GM04503 (cell line): ENCODE measurements at places on chromosomes 2 and 18.

DNA sequence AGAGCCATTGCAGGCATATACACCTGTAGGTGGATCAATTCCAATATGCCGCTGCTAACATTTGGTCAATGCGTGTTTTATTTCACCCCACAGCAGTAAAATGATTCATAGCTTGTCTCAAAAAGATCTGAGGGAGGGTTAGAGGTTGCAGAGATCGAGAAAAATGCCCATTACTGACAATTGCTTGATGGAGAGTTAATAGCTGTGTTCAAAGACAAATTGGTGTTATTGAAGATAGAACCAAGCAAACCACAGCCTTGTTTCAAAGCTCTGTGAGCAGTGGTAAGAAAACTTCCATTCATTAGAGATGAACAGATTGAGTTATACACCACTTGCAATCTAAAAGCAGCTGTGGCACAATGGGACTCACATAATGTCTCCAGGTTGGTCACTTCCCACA lies 95.4 kb downstream of the KCNE4 start:
- no peak for DNase-seq

DNA sequence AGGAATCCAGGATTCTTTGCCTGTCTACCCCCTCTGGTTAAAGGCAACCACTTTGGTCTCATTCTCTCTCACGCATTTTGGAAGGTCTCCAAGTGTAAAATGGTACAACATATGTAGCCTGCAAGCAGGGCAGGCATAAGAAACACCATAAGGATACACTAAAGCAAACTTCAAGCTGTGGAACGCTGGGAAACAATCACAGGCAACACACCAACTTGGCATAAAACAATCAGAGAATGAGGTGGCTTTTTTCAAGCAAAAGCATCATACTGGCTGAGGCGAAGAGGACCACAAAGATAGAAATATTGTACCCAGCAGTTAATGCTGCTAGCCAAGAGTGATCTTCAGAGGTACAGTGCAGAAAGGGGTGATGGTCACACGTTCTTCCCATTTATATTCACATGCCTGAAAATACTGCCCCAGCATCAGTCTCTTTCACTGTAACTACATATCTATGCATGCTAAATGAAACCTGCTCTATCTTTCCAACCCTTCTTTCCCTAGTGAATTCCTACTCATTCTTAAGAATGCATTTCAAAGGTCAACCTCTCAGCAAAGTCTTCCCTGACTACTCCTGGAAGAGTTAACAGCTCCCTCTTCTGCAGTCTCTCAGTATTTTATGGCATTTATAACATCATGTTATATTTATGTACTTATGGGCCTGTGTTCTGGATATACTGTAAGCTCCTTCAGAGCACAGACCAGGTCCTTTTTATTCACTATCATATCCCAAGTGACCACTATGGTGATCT lies 71.9 kb upstream of the GALNT5 start:
- DNase-seq, result no peak

- DNase-seq, result no peak
Observed at GRCh38 chr2:72051971-72052505, 95.6 kb downstream of the CYP26B1 start.

- no peak for DNase-seq
Observed at GRCh38 chr2:65666156-65666725, 233.8 kb upstream of the SPRED2 start.

GRCh38 chr2:187377340-187377739 lies 70.7 kb downstream of the CALCRL start:
- DNase-seq, result no peak

DNA sequence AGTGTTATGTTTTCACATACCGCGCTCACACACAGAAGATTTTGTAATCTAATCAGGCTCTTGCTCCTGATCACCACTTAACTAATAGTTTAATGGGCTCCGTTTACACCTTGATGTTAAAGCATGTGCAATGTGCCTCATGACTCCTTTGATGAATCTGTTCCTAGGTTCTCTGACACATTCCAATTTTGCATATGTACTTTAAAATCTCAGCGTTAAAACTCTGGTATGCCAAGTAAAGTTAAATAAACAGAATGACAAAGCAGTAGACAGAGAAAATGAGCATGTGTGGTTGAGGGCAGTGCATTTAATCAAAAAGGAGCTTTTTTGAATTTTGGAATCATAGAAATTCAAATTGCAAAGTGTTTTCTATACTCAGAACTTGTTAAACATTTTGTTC lies 96.4 kb downstream of the TCF4 start:
- no peak for DNase-seq

DNA sequence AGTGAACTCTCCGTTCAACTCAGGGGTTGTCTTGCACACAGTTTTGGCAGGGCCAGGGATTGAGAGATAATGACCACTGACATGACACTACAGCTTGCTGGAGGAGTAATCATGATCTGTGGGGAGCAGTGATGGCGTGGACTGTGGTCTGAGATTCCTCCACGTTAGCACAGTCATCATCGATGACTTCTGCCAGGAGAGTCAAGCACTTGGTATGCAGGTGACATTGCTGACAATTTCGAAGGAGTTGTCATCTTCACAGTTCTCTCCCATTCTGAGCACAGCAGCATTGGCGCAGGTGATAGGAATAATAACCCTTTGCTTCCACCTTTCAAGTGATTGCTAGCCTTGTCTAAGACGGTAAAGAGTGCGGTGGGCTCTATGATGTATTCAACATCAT lies 79.8 kb downstream of the SGPP2 start:
- DNase-seq, result no peak

DNA sequence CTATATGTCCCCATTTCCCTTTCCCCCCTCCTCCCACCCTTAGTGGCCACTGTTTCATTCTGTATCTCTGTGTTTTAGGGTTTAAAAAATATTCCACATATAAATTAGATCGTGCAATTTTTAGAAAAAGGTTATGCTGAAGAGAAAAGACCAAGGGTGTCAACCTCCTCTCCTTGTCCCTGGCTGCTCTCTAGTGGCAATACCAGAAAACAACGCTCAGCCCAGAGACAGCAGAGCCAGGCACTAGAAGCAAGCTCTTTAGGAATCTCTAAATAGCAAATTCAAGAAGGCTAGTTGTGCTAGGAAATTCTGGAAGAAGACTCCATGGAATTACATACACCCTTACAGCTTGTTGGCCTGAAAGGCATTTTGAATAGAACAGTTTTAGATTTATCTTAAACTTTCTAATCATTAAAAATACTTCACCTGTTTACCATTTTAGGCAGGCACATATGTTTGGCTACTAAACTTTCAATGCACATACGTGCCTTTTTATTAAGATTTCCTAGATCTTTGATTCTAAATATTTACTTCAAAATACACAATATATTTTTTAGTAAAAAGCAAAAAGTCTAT lies 35.1 kb upstream of the RASGRP3 start:
- DNase-seq, result no peak

GRCh38 chr2:110863726-110864125 lies 131.4 kb downstream of the ACOXL start:
- DNase-seq, result no peak

DNA sequence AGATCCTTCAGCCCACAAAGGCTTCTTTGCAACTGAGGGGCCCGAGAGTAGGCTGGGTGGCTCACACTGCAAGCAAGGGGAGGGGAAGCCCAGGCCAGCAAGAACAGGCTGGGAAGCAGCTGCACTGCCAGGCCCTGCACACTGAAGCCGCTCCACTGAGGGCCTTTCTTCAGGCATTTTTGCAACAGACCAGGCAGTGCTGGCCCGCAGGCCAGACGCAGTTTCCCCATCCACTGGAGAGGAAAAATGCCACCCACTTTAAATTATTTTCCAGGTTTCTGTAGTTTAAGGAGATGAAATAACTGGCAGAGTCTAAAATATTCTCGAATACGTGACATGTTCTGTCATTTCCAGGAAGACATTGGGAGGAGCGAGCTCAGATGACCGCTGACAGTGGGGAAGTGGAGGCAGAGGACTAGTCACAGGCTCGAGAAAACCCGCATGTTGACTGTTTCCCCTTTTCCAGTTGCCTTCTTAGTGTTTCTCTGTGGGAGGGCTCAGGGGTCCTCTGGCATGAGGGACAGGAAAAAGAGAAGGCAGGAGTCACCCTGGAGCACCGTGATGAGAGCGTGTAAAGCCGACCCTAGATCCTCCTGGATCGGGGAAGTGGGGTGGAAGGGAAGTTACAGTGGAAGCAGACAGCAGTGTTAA lies 53.3 kb upstream of the B3GNT7 start:
- DNase-seq, result no peak

GRCh38 chr2:3197308-3197707 lies 180.3 kb downstream of the EIPR1 start:
- DNase-seq, result no peak

GRCh38 chr2:234252772-234253171 lies 202.3 kb downstream of the SPP2 start:
- no peak for DNase-seq

GRCh38 chr2:135904341-135904989 lies 28.2 kb upstream of the MCM6 start:
- DNase-seq, result peak; percentile 25

DNA sequence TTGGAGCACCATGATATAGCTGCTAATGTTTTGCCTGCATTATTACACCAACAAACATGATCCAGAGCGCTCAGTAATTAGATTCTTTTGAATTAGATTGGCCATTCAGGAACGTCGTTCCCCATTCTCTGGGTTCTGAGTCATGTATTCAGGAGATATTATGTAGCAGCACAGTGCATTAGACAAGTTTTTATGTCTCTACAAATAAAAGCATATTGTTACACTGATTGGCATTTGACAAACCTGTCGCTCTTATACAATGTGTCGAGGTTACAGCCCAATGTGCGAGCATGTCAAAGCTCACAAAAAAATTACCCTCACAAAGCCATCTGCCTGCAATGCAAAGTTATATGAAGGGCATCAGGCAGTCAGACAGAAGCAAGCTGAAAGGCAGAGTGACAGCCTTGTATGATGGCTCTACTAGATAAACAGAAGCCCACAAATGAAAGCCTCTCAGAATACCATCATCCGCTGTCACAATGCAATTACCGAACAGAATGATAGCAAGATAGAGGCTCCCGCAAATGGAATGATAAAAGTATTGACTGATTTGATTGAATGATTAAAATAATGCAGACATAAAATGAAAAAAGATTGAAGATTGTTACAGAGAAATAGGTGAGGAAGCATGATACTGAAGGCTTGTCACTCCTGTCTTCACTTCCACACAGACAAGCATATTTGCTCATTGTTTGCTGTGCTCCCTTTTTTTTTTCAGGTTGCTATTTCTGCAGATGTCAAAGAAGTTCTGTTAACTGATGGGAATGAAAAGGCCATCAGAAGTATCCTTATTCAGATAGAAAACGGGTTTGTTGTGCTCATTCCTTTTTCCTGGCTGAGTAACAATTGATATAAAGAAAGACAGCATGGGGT lies 234.6 kb upstream of the SIX3 start:
- DNase-seq, result no peak

DNA sequence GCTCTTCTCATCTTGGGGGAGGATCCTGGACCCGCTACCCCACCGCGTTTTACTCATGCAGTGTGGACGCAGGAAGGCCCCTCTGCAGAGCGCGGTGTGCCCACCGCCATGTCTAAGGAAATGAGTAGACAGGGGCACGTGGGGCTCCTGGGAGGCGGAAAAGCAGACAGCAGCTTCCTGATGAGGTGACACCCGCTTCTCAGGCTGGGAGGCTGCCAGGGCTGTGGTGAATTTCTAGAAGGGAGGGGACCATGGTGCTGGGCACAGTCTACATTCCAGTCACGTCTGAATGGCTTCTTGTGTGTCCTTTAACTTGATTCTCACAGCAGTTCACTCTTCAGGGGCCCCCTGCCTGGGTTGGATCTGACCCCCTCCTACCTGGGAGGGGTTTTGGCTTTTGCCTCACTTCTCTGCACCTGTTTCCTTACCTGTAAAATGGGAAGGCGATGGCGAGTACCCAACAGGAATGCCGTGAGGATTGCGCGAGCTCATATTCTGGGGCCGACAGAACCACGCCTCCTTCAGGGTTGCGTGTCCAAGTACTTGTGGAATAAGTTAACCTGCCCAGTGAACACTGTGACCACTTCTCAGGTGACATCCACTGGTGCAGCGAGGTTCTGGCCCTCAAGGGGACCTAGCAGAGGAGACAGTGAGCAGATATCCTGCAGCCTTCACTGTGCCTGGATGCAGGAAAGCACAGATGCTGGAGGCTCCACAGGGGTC lies 32.3 kb upstream of the MBP start:
- no peak for DNase-seq

DNA sequence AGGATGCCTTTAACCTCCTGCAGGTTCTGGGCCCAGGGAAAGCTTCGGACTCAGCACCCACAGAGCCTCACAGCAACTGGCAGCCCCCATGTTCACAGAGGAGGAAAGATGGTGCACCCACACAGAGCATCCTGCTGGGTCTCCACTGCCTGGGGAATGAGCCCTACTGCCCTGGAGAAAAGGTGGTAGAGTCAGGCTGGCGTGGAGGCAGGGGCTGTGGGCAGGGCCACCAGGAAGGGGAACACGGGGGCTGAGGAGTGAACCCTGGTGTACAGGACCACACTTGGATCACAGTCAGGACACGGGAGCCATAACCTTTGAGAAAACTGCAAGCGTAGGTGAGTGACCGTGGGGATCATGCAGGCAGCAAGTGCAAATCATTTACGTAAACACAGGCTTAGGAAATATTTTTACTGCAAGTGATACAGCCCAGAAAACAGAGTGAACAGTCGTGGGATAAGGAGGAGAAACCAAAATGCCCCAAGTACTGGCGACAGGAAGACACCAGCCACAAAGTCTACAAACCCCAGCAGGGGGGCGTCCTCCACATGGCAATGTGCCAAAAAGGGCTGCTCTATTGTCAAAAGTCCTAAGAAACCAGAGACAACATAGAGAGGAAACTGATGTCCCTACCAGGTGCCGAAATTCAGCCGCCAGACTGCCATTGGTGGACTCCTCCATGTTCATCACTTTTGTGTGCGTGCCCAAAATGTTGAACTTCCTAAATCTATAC lies 27.6 kb downstream of the STAT1 start:
- DNase-seq, result no peak

DNA sequence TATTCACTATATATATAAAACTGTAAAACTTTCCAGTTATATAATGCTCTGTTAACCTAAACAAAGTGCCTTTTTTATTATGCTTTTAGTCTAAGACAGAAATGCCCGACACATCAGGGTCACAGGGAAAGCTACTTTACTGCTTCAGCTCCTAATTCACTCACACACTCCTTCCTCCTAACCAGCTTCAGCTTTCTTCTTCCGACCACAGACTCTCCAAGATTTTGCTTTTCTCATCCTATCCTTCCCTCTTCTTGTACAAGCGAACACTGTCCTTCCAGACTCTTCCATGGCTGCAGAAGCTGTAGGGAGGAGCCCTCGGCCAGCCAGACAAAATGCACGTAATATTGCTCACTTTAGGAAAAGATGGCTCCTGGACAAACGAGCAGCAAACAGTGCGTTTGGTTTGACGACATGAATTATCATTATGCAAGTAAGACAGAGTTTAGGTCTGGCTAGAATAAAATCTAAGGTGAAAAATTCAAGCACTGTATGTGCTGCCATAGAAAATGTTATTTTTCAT lies 47.5 kb upstream of the HNRNPA3 start:
- DNase-seq, result no peak

DNA sequence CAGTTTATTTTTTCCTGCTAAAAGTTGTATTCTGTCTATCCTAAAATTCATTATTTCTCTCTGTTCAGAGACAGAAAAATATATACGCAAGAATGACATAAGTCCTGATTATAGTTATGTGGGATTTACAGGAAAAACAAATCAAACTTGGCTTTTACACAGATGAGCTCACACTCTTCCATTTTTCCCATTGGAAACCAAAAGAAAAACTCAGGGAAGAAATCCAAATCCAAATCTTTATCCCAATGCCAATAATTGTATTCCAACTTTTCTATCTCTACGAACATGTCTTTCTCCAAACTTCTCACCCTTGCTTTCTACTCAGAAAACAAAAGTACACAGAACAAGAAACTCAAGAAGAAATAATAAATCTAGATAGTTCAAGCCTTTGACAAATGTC lies 249.1 kb upstream of the TMEFF2 start:
- DNase-seq, result no peak

- DNase-seq, result no peak
Observed at GRCh38 chr18:3901811-3902210, 451.8 kb downstream of the TGIF1 start.
